ENCODE measurements at places on chromosomes 3 and 15.

- no peak for DNase-seq
Measured at GRCh38 chr3:194054016-194054415, 81.9 kb upstream of the HES1 start.

DNA sequence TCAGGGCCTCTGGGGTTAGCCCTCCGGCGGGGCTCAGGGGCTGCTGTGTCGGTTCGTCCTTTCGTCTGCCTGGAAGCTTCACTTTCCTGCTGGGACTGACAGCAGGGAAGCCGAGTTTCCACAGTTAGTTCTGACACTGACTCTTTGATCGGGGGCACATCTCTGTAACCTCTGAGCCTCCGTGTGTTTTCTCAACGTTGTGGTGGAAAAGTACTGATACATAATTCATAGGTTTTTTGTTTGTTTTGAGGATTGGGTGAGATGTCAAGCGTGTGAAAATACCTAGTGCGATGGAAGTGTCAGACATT lies 481 bp downstream of the AP4E1 start:
- no peak for DNase-seq

- DNase-seq, result no peak
Measured at GRCh38 chr3:164155400-164155799, 922.9 kb downstream of the SI start.

DNA sequence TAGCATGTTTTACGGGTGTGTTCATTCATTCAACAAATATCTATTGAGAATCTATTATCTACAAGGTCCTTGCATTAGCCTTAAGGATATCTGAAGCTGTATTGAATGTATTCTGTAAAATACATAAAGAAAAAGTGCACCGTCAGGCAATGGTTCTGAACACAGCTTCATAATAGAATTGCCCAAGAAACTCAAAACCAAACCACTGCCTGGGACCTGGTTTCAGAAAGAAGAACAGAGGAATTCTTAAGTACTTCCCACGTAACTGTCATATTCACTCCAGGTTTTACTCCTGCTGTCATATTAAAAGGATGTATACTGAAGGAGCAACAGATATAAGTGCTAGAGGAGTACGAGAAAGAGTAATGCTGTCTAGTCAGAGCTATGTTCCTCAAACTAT lies 115.9 kb downstream of the FGF12 start:
- no peak for DNase-seq

DNA sequence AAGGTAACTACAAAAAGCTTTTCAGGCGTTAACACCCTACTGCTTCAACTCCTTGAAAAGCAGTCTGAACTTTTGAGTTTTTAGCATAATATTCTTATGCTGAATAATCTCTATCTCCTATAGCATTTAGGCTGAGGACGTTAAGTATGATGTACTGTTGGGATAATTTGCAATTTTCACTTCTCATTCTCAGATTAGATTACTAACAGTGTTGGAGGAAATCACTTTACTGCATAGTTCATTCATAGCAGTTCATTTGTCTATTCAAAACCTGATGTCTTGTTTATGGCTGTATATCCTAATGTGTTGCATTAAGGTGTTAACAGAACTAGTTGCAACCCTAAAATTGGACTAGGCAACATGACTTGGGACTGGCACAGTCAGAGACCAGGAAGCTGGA lies 983.1 kb downstream of the FHIT start:
- no peak for DNase-seq

DNA sequence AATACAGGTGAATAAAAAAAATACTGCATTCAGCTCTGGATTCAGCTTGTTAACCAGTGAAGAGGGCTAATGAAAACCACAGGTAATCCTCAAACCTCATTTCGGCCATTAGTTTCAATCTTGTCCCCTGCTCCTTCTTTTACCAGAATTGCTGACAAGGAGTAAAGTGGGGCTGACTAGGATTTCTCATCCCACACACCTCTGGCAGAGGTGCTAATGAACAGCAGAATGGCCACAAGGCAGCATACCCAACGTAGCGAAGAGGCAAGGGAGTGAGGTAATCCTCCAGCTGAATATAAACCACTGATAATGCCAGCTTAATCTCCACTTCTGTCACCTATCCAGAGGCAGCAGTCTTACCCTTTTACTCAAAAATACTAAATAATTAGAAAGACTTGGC lies 248.8 kb upstream of the CDIN1 start:
- DNase-seq, result no peak

GRCh38 chr3:49582177-49582576 lies 27.9 kb downstream of the BSN start:
- DNase-seq, result no peak

DNA sequence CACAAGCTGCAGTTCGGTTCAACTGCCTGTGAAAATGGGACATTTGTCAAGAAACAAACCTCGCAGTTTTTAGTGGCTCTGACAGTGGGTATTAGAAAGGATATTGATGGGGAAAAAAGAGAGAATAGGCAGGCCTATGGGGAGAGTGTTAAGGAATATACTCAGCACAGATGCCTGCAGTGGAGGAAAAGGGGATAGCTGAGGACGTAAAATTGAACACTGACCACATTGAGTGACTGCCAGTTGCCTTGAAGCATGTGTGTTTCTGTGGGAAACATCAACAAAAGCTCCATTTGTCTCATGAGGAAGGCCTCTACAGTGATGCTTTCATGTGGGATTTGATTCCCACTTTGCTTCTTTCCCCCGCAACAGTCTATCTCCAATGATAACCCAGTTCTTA lies 1042.1 kb downstream of the TUSC7 start:
- DNase-seq, result no peak

DNA sequence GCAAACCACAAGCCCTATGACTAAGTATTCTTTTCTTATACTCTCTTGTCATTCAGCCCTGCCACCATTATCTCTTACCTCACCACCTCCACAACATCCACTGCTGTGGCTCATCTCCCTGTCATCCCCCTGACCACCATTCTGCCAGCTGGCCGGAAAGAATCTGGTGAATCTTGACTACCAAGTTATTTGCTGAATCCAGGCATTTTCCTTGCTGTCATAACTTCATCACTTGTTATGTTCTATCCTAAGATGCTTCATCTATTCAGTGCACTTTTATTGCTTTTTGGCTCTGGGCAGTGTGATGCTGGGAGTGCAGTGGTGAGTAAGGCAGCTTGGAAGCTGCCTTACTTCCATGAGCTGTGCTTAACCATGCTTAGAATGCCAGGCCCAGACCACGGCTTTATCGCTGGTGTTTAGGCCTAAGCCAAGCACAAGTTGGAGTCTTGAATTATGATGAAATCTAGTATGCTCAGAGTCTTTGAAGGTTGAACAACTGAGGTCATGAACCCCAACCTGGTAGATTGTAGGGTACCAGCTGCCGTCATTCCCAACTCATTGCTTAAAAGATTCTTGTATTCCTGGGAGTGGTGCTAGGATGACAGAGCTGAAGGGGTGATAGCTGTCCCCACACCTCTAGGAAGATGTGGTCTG lies 27.0 kb upstream of the APH1B start:
- DNase-seq, result no peak

DNA sequence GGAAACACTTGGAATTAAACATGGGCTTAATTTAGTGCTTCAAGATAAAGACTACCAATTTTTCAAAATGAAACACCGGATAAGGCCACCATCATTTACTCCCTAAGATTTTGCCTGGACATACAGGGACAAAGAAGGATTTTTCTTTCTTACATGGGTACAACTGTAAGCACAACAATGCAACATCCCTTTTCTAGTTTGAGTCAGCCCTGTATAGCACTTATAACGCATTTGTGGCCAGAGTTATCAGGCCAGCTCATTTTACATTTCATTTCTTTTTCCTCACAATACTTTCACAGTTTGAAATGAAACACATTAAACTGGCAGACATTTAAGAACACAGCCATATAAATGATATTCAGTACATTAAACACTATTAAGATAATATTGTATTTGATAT lies 9.8 kb upstream of the SUCNR1 start:
- no peak for DNase-seq

- no peak for DNase-seq
Measured at GRCh38 chr15:48109856-48110531, 10.8 kb upstream of the SLC24A5 start.

DNA sequence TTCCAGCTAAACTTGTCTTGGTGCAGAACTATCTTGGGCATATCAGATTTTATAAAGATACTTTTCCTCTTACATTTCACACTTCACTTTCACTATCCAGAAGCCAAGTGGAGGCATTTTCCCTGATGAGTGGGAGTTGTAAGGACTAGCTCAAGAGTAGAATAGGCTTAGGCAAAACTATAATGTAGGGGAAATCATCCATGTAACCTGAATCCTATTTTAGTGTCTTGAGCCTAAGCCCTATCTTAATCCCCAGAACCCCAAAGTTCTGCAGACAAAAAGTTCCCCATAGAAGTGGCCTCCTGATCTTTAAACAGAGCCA lies 42.2 kb upstream of the CD47 start:
- no peak for DNase-seq

DNA sequence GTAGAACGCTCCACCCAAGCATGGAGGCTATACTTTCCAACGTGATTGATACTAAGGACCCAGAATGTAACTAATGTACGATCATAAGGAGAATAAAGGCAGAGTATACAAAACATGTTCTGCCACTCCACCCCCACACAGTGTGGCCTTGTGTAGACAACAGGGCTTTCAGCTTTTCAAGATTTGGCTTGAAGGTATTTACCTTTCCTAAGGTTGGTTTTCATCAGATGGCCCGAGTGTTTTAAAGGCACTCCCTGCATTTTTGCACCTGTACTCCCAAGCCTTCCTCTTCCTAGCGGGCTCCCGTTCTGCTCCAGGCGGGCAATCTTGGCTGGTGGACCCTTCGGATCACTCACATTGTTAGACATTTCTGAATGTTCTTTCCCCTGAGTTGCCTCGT lies 4.6 kb downstream of the SATB1 start:
- no peak for DNase-seq

GRCh38 chr3:182482705-182483104 lies 310.6 kb upstream of the ATP11B start:
- no peak for DNase-seq

DNA sequence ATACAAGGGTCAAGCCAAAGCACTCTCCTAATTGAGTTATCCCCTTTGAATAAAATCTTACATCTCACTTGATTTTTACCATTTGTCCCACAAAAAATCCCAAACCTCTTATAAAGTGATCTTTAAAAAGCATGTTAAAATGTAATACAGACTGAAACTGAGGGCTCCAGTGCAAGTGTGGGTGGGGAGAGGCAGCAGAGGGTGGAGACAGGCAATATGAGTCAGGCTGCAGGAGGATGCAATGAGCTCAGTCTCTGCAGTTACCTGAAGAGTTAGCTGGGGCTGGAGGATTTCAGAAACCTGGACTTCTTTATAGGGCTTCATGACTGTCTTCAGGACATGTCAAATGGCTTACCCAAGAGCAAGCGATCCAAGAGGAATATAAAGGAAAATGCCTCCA lies 14.2 kb upstream of the COLQ start:
- no peak for DNase-seq

- DNase-seq, result no peak
Measured at GRCh38 chr3:172110127-172110779, 70.9 kb downstream of the FNDC3B start.

- no peak for DNase-seq
Measured at GRCh38 chr3:98890965-98891910, 10.3 kb downstream of the DCBLD2 start.

Data from HL-60 (cell line).